ENCODE measurements at places on chromosomes 16 and 17. TPM values are rescaled to one million over a fixed set of nuclear protein-coding genes. Genes with fewer than 3 reads are reported as not detected.
A peak's percentile ranks its signal among the peaks of the same experiment; 100 is the strongest.

- DNase-seq: no peak
Observed at GRCh38 chr17:49775546-49776260, 11.8 kb upstream of the FAM117A start.

- no peak for DNase-seq
Observed at GRCh38 chr17:39650121-39650579, 13.2 kb downstream of the STARD3 start.

The ABCC11 gene
- total RNA-seq: 0.96 TPM

- no peak for DNase-seq
Observed at GRCh38 chr16:3216263-3216640, 18.7 kb downstream of the ZNF200 start.

DNA sequence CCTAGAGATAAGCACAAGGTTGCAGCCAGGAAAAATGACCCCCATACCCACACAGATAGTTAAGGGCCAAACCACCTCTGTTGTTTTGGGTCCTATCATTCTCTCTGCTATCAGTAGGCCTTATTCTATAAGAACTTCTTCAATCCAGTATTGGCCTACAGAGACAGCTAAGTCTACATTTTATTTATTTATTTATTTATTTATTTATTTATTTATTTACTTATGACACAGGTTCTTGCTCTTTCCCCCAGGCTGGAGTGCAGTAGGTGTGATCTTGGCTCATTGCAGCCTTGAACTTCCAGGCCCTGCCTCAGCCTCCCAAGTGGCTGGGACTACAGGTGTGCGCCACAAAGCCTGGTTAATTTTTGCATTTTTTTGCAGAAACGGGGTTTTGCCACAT is 7.5 kb upstream of the MAPT start:
- no peak for DNase-seq

The SF3B3 gene
- 64.0 TPM for total RNA-seq

GRCh38 chr17:17204635-17205231 is 1.4 kb downstream of the PLD6 start:
- DNase-seq: no peak

DNA sequence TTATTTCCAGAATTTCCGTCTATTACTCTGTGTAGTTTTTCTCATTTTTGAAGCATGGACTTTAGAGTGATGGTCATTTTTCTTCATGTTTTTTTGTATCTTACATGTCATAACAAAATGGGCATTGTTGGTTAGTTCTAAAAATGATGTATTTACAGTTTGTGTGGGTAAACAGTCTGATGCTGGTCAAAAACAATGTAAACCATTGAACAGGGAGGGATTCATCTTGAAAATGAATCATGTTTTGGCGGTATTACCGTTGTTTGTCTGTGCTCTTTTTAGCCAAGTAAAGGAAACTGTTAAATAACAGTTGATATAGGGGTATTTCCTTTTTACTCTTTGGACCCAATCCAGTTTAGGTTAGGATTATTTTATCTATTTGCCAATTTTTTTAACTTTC is 315.8 kb downstream of the BCAS3 start:
- no peak for DNase-seq

The KRT13 gene
- 292 TPM for total RNA-seq

DNA sequence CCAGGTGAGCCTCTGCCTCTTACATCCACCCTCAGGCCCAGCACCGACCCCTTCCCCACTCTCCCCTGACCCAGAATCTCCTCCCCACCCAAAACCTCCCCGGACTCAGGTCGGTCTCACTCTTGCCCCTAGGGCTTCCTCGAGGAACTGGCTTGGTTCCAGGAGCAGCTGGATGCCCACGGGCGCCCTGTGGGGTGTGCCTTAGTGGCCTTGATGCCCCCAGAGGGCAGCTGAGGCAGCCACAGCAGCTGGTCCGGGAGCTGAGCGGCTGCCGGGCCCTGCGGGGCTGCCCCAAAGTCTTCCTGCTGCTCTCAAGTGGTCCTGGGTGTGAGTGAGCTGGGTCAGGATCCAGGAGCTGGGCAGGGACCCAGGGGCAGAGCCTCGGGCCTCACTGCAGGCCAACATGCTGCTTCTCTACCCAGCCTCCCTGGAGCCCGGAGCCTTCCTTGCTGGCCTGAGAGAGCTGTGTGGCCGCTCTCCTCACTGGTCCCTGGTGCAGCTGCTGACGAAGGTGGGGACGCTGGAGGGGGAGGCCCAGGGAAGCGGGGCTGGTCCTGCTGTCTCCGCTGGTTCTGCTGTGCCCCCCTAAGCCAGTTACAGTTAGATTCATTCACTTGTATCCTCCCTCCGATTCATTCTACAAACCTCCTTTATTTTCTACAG is 9.6 kb downstream of the ZNF213 start:
- DNase-seq: no peak

DNA sequence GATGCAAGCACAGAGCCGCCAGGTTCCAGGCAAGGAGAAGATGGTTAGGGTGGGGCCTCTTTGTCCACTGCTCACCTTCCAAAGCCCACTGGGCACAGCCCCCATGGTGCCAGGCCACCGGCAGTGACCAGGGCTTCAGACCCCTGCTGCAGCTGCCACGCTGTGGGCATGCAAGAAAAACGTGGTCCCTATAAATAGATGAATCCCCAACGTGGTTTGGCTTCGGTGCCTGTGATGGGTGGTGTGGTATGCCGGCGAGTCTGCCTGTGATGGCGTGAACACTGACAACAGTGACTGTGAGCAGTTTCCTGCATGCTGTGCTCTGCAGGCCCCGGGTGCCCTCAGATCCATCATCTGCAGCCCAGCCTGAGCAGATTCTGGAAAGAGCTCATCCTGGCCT is 36.6 kb downstream of the RAB11FIP4 start:
- no peak for DNase-seq

DNA sequence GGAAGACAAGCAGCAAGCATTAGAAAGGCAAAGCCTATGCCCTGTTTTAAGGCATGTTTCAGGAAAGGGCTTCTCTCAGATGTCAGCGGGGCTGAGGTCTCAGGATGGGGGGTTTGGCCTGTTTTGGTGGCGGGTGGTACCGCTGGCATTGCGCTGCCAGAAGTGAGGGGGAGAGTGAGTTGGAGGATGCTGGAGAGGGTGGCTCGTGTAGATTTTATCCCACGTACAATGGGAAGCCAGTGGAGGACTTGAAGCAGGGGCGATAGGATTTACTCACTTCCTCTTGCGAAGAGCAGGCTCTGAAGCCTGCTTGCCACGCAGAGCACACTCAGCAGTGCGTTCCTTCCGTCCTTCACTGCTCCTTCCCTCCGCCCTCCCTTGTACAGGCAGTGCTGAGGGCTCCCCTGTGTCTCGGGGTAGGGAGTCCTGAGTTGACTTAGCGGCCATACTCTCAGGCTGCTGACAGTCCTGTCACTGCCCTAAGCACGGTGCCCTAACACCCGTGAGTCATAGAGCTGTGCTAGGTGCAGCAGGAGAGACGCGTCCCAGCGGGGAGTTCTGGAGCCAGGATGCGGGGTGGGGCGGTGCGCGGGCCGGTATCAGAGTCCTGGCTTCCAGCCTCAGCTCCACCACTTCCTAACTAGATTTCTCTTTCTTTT is 113.1 kb downstream of the SNX29 start:
- peak; percentile 74 for DNase-seq

The IQCK gene
- total RNA-seq: 0.24 TPM

DNA sequence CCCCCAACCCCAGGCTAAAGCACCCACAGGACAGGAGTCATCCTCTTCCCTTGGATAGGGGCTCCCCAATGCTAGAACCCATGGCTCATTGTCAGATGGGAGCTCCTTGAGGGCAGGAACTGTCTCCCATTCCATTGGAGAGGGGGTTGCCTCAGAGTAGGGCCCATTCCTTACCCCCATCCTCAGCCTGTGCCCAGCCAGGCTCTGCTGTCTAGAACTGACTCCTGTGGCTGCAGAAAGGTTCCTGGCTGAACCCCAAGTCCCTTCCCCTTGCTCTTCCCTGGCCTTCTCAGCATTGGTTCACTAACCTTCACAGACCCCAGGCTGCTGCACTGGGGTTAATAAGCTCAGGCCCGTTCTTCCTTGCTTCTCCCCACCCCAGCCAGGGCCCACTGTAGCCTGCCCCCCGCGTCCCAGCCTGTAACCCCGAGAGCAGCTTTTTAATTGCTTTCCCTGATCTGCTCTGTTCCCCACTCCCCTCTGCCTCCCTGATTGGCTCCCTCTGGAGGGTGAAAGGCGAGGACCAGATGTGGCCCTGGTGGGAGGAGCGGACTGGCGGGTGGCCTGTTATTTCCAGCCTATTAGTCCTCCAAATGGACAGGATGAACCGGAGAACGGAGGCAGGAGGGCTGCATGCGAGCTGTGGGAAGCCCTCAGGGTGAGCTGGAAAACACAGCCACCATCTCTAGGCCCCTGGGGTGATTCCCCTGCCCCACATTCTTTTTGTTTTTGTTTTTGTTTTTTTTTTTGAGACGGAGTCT is 6.0 kb upstream of the GFAP start:
- DNase-seq: no peak

DNA sequence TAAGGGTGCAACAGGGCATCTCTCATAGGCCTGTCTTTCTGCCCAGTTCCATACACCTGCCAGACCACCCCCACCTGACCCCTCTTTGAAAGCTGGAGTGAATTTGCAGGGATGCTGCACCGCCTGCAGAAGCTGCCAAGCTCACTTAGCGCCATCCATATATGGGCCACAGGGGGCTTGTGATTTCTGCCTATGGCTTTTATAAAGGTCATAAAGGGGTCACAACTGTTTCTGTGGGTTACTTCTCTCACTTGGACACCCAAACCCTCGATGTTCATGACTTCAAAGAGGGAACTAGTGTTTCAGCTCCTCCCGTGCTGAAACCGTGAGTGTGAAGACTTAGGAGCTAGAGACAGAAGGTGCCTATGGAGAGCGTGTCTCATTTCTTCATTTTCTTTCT is 23.9 kb upstream of the MEAK7 start:
- no peak for DNase-seq

GRCh38 chr17:46011711-46012505 is 12.9 kb downstream of the STH start:
- no peak for DNase-seq

All from umbilical cord (tissue), 2 donors.